ENCODE measurements at places on chromosomes 5 and 9.
A peak's percentile ranks its signal among the peaks of the same experiment; 100 is the strongest.

DNA sequence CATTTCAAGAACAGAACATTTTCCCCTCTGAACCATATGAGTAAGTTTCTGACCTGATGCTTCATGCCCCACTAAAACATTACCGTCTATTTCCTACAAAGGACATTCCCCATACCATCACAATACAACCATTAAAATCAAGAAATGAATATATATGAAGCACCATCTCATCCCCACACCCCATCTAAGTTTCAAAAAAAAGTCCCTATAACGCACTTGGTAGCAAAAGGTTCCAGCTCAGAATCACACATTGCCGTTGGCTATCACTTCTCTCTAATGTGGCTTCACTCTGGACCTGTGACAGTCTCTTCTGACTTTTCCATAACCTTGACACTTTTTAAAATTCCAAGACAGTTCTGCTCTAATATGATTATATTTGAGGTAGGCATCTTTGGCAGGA is 5.9 kb downstream of the EMB start:
- DNase-seq: no peak

DNA sequence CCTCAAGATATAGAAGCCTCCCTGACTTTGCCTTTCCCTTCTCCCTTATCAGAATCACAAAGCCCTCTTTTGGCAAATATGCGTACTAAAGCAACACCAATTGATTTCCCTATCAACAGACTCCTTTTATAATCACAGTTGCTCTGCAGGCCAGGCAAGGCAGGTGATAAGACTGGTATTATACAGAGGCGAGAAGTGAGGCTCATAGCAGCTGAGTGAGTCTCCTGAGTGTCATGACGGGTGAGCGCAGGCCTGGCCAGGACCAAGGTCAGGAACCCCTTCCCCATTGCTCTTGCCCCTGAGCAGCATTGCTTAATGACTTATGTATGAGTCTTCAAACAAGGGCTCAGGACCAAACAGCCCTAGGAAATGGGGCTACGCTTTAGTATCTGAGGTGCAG is 70.8 kb downstream of the FBXO38 start:
- no peak for DNase-seq

DNA sequence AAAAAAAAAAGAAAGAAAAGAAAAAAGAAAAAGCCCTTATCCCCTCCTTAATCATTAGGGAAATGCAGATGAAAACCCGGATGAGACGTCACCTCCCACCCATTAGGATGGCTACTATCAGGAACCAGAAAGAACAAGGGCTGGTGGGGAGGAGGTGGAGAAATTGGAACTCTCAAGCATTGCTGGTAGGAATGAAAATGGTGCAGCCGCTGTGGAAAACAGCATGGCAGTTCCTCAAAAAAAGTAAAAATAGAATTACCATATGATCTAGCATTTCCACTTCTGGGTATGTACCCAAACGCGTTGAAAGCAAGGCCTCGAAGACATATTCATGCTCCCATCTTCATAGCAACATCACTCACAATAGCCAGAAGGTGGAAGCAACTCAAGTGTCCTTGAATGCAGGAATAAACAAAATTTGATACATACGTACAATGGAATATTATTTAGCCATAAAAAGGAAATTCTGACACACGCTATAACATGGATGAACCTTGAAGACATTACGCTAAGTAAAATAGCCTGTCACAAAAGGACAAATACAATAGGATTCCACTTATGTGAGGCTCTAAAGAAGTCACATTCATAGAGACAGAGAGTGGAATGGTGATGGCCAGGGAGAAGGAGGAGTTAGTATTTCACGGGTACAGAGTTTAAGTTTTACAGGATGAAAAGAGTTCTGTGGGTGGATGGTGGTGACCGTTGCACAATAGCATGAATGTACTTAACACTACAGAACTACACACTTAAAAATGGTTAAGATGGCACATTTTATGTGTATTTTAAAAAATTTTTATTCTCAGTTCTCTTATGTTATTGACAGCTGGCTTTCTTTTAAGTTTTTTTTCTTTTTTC is 166.8 kb upstream of the IER5L start:
- DNase-seq: no peak

DNA sequence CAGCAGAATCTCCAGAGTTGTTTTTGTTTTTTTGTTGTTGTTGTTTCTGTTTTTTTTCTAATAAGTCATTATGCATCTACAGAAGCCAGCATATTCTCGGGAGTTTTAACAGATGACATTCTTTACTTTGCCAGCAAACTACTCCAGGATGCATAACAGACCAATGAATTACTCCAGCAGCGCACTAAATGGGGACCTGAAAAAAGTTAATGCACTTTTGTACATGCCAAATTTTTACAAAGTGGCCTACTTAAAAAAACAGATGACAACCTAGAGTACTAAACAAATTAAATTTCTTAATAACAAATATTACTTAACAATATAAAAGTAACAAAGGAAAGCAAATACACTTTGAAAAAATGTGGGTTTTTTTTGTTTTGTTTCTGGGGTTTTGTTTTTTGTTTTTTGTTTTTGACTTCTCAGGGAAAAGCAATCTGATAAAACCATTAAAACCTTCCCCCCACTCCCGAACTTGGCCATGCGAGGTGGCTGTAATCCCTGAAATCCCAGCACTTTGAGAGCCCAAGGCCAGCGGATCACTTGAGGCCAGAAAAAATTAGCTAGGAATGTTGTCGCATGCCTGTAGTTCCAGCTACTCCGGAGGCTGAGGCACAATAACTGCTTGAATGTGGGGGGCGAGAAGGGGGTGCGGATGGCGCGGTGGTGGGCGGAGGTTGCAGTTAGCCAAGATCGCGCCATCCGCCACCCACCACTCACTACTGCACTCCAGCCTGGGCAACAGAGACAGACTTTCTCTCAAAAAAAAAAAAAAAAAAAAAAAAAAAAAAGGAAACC is 352.4 kb downstream of the CETN3 start:
- DNase-seq: no peak

DNA sequence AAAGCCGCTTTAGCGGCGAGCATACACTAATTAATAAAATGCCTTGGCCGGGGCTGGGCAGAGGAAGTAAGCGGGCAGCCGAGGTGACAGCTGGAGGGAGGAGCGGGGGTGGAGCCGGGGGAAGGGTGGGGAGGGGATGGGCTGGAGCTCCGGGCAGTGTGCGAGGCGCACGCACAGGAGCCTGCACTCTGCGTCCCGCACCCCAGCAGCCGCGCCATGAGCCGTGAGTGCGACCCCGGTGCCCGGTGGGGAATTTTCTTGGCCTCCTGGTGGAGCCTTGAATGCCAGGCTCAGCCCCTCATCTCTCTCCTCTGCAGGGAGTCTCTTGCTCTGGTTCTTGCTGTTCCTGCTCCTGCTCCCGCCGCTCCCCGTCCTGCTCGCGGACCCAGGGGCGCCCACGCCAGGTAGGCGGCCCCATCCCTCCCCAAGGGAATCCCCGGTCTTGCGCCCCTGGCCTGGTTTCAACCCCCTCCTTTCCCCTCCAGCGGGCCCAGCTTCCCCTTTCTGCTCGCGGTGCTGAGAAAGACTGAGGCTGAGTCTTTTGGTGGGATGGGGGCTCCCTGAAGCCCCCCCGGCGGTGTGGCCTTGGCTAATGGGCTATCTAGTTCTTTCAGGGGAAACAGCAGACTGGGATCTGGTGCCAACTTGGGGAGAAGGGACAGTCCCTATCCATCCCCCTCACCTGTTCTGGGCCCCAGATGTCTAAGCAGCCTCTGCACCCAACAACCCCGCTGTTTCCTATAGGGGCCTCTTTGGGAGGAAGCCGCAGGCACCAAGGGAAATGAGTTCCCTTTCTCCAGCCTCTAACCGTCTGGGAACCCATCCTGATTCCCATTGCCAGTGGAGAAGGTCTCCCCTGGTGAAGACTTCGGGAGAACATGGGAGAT is at the start of gene PTGS1:
Gene PTGS1 (plus strand): TSS at position 156 of the 887 bp plus-strand sequence. CDS start 61 bp downstream, at position 217.
- DNase-seq: peak; percentile 6

GRCh38 chr9:114461468-114461867 is 43.8 kb downstream of the WHRN start:
- DNase-seq: no peak

GRCh38 chr5:12467799-12468198 is 563.6 kb upstream of the CTNND2 start:
- no peak for DNase-seq

- DNase-seq: no peak
These were observed 74.4 kb upstream of the ATP10B start for GRCh38 chr5:160926428-160926827.

- no peak for DNase-seq
These were observed 7.0 kb downstream of the GFI1B start for GRCh38 chr9:132985489-132985888.

- DNase-seq: no peak
These were observed 380.3 kb upstream of the ACTBL2 start for GRCh38 chr5:57862942-57863341.

- no peak for DNase-seq
These were observed 549.0 kb upstream of the NUDT12 start for GRCh38 chr5:104111632-104112031.

Measured in T-helper 2 cell treated with Interferon-gamma antibody and Interleukin-4, amounts not matched to agents 5 μg/mL and 100 μg/mL, for 36 hours (primary cell).